ENCODE measurements at places on chromosomes 7 and 10.

DNA sequence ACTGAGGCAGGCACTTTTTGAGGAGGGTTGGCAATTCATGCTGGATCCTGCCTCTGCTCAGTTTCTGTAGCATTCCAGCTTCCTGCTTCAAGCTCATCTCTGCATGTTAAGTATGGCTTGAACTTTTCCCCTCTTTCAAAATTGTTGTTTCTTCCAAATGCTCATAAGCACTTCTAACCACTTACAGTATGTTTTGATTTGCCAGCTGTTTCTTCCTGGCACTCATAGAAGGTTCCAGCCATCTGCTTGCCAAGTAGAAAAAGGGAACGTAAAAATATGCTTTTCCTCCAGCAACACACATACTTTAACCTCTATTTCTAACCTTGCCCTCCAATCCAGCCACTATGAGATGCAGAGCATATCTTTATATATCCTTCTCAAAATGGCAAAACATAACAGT is 692.6 kb upstream of the COBL start:
- DNase-seq: no peak

GRCh38 chr7:44313621-44314031 is 11.8 kb downstream of the CAMK2B start:
- DNase-seq: no peak

GRCh38 chr7:150937848-150938561 is 40.1 kb downstream of the KCNH2 start:
- no peak for DNase-seq

GRCh38 chr10:33008499-33009243 is 50.6 kb upstream of the ITGB1 start:
- DNase-seq: peak; percentile 60

- DNase-seq: no peak
Measured at GRCh38 chr10:101436302-101436701, 82.3 kb downstream of the BTRC start.

- DNase-seq: no peak
Measured at GRCh38 chr7:80313067-80313626, 178.5 kb downstream of the GNAI1 start.

DNA sequence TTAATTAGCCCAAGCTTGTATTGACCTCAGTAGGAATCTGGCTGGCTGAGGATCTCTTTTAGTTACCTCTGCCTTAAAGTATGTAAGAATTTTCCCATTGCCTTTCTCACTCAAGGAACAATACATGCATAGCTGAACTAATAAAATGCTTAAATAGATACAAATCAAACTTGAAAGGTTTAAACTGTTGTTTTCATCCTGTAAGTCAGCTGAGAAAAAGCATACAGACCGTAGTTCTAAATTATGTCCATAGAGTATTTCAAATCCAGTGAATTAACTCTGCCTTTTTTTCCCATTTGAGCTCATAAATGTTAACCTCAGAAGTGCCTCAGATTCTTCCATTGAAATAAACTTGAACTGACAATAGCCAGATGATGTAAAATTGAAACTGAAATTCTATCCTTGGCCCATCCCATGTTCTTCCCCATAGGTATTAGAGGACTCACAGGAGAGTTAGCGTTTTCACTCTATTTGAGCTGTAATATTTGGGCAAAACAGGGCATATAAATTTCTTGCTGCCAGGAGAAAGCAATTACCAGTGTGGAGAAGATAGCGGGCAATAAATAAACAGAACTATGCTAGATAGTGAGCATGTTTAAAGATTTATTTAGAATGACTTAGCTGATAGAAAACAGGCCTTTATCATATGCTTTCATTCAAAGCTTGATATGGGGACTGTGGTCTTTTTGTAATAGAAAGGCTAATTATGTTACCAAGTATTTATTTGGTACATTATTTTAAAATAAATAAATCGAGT is 163.7 kb downstream of the WNT2 start:
- no peak for DNase-seq

DNA sequence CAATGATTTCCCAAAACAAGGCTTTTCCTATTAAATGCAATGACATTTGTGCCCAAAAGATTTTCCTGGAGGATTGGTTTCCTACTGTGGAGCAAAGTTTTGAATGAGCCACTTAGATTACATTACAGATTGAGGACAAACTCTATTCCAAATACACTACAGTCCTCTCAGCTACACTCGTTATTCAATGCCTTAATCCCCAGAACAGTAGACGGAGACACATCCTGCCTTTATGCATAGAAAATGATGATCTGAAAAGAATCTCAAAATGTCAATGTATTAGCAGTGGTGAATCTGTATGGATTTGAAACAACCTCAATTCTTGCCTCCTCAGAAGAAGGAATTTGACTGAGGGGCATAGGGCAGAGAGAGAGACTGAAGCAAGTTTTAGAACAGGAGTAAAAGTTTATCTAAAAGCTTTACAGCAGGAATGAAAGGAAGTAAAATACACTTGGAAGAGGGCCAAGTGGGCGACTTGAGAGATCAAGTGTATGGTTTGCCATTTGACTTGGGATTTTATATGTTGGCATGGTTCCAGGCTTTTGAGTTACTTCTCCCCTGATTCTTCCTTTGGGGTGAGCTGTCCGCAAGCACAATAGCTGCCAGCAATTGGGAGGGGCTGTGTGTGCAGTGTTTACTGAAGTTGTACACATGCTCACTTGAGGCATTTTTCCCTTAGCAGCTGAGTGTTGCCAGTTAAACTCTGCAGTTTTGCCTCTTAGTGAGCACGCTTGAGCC is 891.9 kb upstream of the MBL2 start:
- no peak for DNase-seq

DNA sequence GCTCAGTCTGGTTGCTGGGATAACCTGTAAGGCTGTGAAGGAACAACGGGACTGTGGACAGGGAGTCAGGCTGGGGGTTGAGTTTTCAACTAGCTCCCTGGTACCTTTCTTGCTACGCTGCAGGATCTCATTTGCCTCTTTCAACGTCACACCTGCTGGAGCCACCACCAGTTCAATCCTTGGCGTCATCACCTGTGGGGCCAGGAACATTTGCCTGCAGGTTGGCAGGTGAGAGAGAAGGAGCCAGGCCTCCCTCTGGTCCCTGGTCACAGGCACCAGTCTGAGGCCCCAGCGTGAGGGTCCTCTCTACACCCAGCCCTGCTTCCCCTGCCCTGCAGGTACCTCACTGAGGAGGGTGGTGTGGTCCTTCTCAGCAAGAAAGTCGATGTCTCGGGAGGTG is 9.8 kb downstream of the IMPDH1 start:
- DNase-seq: no peak

- no peak for DNase-seq
Measured at GRCh38 chr10:43680035-43680434, 31.4 kb upstream of the ZNF32 start.

- no peak for DNase-seq
Measured at GRCh38 chr10:47139121-47139520, 160.9 kb upstream of the GDF10 start.

- DNase-seq: no peak
Measured at GRCh38 chr7:136353287-136353686, 376.1 kb upstream of the MTPN start.

- DNase-seq: peak; percentile 44
Measured at GRCh38 chr10:79285315-79286197, 61.7 kb upstream of the PPIF start.

- no peak for DNase-seq
Measured at GRCh38 chr7:2688409-2689342, 674 bp downstream of the AMZ1 start.

- no peak for DNase-seq
Measured at GRCh38 chr10:18158773-18159265, 18.6 kb downstream of the CACNB2 start.

GRCh38 chr10:2079603-2080078 is 342.3 kb upstream of the ADARB2 start:
- no peak for DNase-seq

- DNase-seq: no peak
Measured at GRCh38 chr10:119347181-119347974, 140.0 kb downstream of the GRK5 start.

All from stimulated activated CD4-positive, alpha-beta T cell treated with anti-CD3 and anti-CD28 coated beads, Interleukin-1b, Interleukin-23, amount 100 ng/mL, for 24 hours (primary cell).